ENCODE measurements at places on chromosomes 7 and 10. TPM values are rescaled to one million over a fixed set of nuclear protein-coding genes. Genes with fewer than 3 reads are reported as not detected.

The NEBL gene
- total RNA-seq, result 25.5 TPM

The VENTX gene
- 0.81 TPM for total RNA-seq

GRCh38 chr10:31058795-31059703, 27.4 kb upstream of the ZNF438 start:
- no peak for DNase-seq

DNA sequence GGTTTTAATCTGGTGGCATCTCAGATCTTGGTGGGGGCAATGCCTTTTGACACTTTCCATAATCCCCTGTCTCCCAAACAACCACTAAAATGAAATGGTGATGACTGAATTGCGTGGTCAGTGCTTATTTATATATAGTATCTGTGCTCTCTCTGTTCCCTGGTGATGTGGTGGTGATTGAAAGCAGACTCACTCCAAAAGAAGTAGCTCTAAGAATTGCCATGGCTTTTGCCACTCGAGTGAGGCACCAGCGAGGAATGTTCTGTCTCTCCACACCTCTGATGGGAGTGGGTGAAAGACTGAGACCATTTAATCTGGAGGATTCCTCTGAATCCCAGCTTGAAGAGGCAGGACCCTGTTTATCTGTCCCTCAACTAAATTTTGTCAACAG, 2.8 kb downstream of the DUSP5 start:
- no peak for DNase-seq

GRCh38 chr10:28664369-28664740, 13.0 kb upstream of the BAMBI start:
- no peak for DNase-seq

- DNase-seq, result peak; percentile 39
Measured at GRCh38 chr7:64872351-64873154, 30.5 kb upstream of the ZNF273 start.
